ENCODE measurements at places on chromosomes 1 and 21.

- no peak for DNase-seq
Measured at GRCh38 chr1:55868026-55868425, 652.9 kb upstream of the USP24 start.

DNA sequence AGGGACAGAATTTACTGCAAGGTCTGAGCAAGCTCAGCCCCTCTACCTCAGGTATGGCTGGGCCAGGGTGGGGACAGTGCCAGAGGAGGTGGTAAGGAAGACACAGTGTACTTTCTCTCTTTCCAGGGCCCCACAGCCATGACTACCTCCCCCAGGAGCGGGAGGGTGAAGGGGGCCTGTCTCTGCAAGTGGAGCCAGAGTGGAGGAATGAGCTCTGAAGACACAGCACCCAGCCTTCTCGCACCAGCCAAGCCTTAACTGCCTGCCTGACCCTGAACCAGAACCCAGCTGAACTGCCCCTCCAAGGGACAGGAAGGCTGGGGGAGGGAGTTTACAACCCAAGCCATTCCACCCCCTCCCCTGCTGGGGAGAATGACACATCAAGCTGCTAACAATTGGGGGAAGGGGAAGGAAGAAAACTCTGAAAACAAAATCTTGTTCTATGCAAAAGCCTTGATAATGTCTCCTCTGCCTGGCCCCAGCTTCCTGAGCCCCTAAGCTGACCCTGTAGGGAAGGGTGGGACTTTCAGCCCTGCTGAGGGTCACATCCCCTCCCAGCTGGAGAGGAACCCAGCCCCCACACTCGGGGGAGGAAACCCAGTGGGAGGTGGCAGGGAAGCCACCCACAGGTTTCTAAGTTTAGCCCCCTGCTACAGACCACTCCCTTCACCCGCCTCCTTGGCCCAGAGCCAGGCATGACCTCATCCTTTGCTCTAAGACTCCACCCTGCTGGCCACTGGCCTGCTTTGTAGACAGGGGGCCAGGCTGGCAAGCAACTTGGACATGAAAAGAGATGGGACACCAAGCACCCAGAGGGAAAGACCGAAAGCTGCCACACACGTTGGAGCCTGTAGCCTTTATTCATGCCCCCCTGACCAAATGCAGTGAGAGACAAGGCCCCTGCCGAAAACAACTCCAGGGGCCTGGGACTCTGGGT lies 6.4 kb downstream of the RHOC start:
- peak; percentile 85 for DNase-seq

DNA sequence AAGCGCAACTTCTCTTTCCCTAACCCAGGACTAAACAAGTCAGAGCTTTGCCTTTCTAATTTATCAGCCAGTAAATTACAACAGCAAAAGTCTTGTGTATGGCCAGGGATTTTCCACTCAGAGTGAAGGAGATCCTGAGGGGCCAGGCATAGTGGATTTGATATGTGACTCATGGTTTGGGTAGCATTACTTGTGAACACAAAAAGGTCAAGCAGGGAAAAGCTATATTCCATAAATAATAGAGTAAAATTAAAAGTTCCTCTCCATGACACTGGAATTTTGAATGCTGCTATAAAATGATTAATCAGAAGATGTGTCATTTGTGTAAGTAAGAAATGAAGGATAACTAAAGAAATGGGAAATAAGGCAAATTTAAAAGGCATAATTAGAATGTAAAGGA lies 284.8 kb downstream of the HLX start:
- DNase-seq = no peak

- DNase-seq = no peak
Measured at GRCh38 chr21:40687625-40688024, 159.3 kb downstream of the DSCAM start.

DNA sequence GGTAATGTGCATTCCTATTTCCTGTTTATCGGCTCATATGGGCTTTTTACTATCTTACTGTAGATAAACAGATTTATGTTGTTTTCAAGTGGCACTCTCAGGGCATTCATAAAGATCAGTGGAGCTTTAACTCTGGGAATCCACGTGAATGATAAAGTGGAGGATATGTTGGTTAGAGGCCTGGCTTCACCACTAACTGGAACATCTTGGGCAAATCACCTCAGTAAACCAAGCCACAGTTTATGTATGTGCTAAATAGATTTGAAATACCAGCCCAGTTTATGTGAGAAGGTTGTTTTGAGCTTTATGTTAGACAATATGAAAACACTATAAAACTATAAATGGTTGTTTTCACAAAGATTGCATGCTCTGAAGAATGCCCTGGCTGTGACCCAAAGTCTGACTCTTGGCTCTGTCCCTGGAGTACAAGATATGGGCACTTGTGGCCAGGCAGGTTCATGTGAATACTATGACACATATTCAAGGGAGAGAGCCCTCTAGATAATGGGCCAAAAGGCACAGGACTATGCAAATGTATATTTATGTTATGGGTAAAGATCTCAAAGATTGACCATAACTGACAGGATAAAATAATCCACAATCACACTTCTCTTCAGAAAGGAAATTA lies 36.7 kb downstream of the FAM163A start:
- DNase-seq = no peak

DNA sequence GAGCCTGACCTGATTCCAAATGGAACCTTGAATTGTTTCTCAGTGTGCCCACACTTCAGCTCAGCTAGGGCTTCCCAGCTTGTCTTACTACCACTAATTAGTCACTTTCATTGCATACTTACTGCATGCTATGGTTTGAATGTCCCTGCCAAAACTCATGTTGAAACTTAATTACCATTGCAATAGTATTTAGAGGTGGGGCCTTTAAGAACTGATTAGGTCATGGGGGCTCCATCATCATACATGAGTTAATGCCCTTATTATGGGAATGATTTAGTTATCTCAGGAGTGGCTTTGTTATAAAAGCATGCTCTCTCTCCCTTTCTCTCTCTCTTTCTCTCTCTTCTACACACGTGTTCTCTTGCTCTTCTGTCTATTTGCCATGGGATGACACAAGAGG lies 68.3 kb downstream of the NENF start:
- no peak for DNase-seq

DNA sequence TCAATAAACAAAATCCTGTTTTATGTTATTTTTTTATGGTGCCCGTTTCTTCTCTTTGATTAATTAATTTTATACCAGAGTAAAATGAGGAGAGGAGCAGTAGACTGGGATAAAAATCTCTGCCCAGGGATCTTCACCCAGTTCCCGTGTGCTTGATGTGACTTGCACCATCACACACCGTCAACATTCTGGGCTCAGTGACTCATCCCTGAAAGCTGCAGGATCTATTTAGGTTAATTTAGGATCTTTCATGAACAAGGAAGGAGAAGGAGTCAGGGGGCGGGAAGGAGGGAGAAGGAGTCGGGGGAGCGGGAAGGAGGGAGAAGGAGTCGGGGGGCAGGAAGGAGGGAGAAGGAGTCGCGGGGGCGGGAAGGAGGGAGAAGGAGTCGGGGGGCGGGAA lies 182.4 kb downstream of the SMYD3 start:
- no peak for DNase-seq

- DNase-seq = no peak
Measured at GRCh38 chr1:244957525-244957924, 93.2 kb upstream of the HNRNPU start.

DNA sequence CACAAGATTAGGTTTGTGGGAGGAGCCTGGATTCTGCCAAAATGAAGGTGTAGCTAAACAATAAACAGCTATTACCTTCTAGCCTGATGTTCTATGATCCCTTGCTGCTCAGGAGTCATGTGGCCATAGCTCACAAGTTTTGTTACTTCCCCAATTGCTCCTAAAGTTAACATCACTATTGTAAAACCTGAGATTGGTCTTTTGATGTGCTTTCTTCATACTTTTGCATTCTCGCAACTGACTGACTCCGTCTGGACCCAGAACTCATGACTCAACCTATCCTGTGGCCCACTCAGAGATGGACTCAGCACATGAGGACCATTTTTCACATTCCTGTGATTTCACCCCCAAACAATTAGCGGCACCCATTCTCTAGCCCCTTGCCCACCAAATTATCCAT lies 69.1 kb downstream of the PTGS2 start:
- no peak for DNase-seq

DNA sequence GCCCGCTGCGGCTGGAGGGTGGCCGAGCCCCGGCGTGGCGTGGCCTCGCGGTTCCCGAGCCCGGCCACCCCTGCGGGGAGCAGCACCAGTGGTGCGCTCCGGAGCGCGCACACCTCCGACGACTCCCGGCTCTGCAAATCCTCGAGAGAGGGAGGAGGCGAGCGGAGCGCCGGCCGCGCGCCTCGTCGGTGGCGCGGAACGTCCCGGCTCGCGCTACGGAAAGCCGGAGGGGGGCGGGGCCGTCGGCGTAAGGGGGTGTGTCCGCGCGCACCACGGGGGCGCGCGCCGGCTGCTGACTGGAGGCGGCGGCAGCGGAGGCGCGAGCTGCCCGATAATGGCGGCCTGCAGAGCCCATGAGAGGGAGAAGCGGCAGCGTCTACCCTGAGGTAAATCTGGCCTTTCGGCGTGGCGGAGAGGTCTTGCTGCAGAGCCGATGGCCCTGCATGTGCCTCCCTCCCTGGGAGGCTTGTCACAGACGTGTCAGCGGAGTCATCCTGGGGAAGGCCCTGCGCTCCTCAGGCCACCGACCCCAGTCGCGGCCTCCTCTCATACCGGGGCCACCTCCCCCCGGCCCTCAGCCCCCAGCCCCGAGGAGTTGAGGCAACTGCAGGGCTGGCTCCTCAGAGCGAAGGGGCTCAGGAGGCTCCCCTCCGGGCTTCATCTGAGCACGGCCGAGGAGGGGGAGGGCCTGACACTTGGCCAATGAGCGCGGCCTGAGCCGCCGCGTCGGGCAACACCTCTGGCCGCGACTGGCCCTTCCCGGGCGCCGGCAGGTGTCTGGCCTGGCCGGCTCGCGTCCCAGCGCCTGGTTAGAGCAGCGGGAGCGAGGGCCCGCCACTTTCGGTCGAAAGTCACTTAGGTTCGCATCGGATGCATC lies at the start of gene PDIK1L:
Gene PDIK1L, plus strand, starts transcription at position 295 of the 877 bp plus-strand sequence. CDS start 2,485 bp downstream, outside the sequence.
- DNase-seq = peak; percentile 96

- no peak for DNase-seq
Measured at GRCh38 chr1:173925306-173926242, 8.4 kb upstream of the SERPINC1 start.

GRCh38 chr1:16719571-16720350 lies 20.6 kb upstream of the RNU1-4 start:
- peak; percentile 7 for DNase-seq

DNA sequence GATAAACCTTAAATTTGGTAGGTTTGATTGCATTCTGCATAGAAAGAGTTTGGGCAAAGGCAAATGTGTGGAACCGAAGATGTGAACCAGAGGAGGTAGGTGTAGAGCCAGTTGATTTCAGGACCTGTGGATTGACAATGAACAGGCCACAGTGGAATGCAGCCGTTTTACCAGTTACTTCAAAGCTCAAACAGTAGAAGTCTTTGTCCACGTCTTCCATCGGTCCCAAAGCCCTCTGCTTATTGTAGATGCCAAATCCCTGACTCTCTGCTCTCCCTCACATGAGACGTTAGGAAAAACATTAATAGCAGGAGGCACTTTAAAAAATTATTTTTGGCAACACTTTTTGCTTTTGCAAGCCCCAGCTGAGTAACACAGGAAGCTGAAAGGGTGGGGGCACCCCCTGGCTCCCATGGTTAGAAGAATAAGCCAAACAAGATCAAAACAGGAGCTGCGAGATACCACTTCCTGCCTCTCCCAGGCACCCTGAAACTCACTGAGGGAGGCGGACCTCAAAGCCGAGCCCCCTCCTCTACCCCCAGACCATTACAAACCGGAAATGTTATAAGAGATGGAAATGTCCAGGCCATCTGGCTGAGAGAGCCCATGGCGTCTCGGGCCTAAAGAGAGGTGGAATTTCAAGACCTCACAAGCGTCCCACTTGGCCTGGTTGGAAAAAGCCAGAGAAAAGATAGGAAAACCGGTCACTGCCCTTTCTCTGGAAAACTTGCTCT lies 13.5 kb downstream of the TRAF3IP3 start:
- DNase-seq = peak; percentile 77

DNA sequence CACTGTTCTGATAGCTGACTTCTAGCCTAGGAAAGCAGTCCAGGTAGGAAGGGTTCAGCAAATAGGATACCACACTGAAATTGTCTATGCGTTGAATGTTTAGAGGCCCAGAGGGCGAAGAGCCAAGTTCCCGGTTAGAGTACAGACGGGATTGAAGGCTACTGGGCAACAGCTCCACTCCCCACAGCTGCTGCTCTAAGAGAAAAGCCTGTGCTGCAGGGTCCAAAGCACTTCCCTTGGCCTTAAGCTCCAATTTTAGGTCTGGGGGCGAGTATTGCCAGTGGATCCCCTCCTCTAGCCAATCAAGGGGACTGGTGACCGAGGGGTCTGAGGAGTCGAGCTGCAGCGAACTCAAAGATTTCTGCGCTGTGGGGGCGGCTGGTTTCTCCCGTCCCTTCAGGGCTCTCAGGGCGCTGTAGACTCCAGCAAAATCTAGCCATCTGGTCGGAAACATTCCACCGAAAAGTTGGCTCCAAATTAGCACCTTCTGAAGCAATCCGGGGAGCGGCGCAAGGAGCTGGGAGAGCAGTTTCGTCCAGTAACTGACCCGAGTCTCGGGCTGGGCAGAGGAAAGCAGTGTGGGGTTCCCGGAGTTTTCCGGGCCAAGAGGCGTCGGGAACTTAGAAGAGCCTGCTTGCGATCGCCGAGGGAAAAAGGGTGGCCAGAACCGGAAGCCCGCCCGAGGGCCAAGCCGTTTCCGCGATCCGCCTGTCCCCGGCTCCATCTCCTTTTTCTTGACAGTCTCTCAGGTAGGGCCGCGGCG lies 748 bp downstream of the PPP1R15B start:
- peak; percentile 51 for DNase-seq
